Stimulated activated CD4-positive, alpha-beta T cell treated with anti-CD3 and anti-CD28 coated beads, Interleukin-15, amount 100 ng/mL, for 1 hour (primary cell): ENCODE measurements at places on chromosomes 12 and 14.
A peak's percentile ranks its signal among the peaks of the same experiment; 100 is the strongest.

DNA sequence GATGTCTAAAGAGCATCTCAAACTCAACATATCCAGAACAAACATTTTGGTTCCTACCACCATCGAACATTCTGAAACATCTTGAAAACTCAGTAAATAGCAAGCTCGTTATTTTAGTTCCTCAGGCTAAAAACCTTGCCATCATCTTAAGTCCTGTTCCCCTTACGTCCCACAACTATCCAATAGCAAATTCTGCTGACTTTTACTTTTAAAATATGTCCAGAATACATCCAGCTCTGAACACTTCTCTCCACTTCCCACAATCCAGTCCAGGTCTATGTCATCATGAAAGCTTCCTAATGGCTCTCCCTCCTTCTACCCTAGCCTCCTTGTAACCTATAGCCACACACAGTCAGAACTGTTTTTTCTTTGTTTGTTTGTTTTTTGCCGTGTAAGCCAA, 279.9 kb downstream of the IPO8 start:
- no peak for DNase-seq

DNA sequence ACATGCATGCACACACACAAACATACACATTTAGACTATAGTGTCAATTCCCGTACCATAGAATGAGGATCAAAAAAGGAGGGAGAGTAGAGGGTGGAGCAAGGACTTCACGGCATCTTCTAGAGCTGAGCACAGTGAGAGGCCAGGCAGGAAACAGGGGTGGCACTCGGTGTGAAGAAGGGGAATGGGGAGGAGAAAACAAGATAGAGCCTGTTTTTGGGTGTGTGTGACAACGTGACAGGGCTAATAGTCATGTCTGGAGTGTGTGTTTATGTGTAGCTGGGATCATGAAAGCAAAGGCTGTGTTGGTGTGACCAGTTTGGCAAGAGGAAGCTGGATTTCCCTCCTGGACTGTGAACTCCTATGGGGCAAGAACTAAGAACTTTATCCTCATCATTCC, 9.9 kb upstream of the ACVR1B start:
- DNase-seq = no peak

- peak; percentile 51 for DNase-seq
Measured at GRCh38 chr12:52879394-52880351, 25.2 kb downstream of the KRT8 start.

DNA sequence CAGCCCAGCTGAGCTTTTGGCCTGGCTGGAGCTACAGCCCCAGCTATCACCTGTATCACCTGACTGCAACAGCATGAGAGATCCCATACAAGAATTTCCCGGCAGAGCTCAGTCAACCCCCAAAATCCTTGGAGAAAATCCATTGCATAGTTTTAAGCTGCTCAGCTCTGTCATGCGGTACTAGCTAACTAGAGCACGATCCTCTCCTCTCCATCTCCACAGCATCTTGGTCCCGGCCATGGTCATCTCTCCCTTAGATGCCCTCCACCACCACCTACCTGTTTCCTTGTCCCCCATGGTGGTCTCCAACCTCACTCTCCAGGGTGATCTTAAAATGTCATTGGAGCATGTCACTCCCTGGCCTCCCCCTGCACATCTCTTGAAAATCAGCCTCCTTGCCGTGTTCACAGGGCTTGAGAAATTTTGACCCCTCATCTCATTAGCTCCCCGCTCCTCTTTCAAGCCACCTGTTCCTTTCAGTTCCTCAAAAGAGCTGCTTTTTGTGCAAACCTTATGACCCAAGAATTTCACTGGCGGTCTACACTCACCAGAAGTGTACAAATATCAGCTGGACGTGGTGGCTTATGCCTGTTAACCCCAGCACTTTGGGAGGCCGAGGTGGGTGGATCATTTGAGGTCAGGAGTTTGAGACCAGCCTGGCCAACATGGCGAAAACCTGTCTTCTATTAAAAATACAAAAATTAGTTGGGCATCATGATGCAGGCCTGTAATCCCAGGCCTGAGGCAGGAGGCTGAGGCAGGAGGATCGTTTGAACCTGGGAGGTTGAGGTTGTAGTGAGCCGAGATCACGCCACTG, 8.1 kb upstream of the CLMN start:
- no peak for DNase-seq

DNA sequence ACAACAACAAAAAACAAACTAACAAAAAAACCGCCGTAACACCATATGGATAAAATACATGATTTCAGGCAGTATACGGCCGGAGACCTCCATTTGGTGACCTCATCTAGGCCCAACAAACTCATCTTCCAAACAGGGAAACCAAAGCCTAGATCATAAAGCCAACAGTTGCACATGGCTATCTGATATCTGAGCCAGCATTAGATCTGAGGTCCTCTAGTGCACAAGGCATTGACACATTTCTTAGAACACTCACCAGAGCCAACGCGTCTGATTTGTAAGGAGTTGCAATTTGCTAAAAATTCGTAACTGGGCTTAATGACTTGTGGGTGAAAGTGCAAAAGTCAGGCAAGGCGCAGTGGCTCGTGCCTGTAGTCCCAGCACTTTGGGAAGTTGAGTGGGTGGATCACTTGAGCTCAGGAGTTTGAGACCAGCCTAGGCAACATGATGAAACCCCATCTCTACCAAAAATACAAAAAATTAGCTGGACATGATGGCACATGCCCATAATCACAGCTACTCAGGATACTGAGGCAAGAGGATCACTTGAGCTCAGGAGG, 42.0 kb upstream of the NUDT4 start:
- no peak for DNase-seq

DNA sequence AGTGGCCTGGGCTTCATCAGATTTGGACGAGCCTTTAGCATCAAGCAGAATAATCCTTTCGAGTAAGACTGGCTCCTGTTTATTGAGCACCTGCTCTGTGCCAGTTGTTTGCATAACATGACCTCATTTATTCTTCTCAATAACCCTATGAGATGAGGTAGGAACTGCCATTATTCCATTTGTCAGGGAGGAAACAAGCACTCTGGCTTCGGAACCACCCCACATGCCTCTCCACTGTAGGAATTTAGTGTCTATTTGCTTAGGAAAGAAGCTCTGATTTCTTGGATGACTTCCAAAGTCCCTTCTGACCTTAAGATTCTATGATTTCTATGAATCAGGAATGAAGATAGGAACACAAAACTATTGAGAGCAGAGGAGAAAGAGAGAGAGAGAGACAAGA, 11.0 kb downstream of the SAMD4A start:
- DNase-seq = no peak

DNA sequence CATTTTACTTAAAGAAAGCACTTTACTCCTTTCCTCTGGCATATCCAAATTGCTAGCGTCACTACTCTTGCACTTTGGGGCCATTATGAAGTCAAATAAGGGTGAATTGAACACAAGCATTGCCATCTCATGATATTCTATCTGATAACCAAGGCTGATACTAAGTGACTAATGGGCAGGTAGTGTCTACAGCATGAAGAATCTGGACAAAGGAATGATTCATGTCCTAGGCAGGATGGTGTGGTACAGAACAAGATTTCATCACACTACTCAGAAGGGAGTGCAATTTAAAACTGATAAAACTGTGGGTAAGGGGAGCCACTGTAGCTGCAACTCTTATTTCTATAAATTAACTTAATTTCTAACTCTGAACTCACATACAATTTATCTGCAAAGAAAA, 7.7 kb upstream of the SLC6A15 start:
- DNase-seq = no peak
